Effector CD8-positive, alpha-beta T cell (primary cell): ENCODE measurements at places on chromosomes 3 and 15.

DNA sequence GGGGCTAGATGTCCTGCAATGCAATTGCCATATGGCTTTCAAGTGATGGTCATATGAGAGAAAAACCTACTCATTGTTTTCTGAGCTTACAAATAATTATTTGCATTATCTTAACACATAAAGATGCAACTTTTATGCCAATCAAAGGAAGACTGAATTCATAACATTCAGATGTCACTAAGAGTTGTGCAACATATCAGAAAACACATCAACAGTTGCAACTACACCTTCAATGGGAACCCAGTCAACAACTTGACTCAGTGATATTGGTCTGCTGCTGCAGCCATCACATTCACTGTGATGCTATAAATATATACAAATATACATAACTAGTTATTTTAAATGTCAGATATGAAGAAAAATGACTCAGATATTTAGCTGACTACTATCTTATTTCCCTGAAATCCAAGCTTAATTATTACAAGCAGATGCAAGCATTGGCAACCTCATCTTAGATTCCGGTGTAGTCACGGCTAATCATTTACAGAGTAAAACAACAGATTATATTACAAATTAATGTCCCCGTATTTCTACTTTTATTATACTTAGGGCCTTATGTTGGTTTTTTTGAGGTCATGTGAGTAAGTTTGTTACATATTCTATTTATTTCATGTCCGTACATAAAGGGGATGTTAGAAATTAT is 23.7 kb downstream of the CNTN3 start:
- DNase-seq: no peak

GRCh38 chr3:50972029-50972428 is 297.3 kb downstream of the DOCK3 start:
- DNase-seq: no peak

- no peak for DNase-seq
Observed at GRCh38 chr3:152518346-152518745, 249.6 kb downstream of the MBNL1 start.

GRCh38 chr3:186922790-186923189 is 7.5 kb upstream of the ST6GAL1 start:
- no peak for DNase-seq

GRCh38 chr15:80852676-80853075 is 73.5 kb downstream of the CEMIP start:
- DNase-seq: no peak

DNA sequence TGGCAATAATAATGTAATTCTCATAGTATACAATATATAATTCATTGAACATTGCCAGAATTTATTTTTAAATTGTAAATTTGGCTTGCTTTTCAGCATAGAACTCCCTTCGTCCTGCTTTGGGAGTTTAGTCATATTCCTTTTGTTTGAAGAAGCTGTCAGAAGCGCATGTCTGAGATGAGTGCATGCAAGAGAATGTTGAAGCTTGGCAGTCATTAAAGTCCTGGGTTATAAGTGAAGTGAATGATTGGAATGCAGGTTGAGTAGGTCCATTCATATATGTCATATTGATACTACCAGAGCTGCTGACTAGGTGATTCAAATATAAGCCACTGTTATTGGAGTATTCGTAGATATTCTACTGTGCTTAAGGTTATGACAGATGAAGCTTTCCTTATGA is 243.6 kb upstream of the MDFIC2 start:
- no peak for DNase-seq
